Kidney (tissue), 22 donors: ENCODE measurements at places on chromosomes 16 and 17.

DNA sequence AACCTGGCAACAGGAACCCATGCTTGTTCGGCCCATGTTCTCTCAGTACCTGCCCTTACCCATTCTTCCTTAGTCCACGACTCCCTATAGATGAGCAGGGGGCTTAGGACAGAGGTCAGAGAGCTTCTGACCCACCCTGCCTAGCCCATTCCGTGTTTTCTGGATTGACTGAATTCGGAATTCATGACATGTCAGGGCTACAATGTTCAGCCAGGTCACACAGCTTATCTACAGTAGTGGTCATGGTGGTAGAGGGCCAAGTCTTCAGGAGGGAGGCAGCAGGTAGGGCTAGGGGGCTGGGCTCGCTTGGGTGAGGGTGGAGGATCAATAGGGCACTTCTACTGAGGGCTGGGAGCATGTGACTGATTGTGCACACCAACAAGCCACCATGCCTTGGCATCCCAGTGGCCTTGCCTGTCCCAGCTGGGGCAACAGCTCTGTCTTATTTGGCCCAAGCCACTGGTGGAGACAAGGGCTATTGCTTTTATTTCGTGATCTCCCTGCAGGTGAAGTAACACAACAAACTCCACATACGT, 3.1 kb downstream of the HEXIM2 start:
- no peaks in the 10 kb centered on the region for H3K27me3 ChIP-seq
- H3K36me3 ChIP-seq, result no peaks in the 10 kb centered on the region
- no peak overlapping the region for H3K27ac ChIP-seq
- no peak overlapping the region for H3K4me3 ChIP-seq

GRCh38 chr17:37084372-37084771, 135.6 kb downstream of the AATF start:
- H3K27ac ChIP-seq, result no peak overlapping the region
- H3K4me1 ChIP-seq, result peaks cover 2% of the 10 kb centered on the region
- H3K4me3 ChIP-seq, result no peak overlapping the region
- DNase-seq, result no peak

GRCh38 chr16:26963109-26963508, 103.6 kb upstream of the C16orf82 start:
- no peak for DNase-seq
- no peak overlapping the region for H3K27ac ChIP-seq
- no peaks in the 10 kb centered on the region for H3K4me1 ChIP-seq
- no peak overlapping the region for H3K4me3 ChIP-seq
- H3K36me3 ChIP-seq, result no peaks in the 10 kb centered on the region
- no peaks in the 10 kb centered on the region for H3K27me3 ChIP-seq

DNA sequence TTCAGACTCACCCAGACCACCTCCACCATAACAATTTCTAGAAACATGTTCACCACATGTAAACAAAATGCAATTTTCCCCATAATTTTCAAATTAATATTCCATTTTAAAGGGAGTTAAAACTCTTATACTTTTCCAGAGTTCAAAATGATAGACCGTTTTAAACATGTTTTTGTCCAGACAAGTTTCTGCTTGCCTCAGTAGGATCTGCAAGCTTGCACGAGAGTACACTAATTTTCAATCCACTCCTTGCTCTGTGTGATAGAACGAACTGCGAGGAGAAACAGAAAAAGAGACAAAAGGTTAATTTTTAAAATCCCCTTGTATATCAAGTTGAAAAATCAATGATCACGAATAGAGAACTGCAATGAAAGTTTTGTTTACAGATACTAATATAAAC, 7.1 kb downstream of the FAHD1 start:
- no peaks in the 10 kb centered on the region for H3K27me3 ChIP-seq
- no peaks in the 10 kb centered on the region for H3K36me3 ChIP-seq
- no peak for DNase-seq

DNA sequence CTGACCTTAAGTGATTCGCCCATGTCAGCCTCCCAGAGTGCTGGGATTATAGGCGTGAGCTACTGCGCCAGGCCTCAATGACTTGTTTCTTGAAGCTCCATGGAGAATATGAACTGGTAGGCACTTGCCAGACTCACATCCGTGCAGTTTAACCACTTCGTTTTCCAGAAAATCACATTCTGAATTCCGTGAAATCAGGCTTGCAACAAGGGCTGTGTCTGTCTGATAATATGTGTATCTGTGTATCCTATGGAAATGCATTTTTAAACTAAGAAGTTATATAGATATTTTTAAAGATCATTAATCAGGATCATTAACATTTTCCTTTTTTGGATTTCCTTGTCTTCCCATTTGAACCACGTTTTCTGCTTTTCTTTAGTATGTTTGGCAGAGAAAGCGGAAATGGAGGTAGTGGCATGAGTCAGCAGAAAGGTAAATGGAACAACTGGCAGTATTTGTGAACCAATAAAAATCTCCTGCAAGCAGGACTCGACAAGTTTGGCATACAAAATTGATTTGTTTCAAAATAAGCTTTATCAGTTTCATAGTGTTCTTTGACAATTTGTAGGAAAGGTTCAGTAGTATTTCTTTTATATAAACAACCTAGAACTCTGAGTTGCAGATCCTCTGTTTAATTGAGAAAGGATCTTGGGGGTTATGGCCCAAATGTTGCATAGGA, 33.0 kb downstream of the USP10 start:
- H3K27me3 ChIP-seq, result no peaks in the 10 kb centered on the region
- peaks cover 18% of the 10 kb centered on the region for H3K4me1 ChIP-seq
- no peak for DNase-seq

GRCh38 chr17:2749058-2749783, at the start of gene CCDC92B:
CCDC92B (minus strand) TSS chr17:2749652; CDS start chr17:2735145, 14,507 bp downstream.
- H3K27me3 ChIP-seq, result peaks cover 6% of the 10 kb centered on the region
- H3K4me1 ChIP-seq, result no peaks in the 10 kb centered on the region
- H3K36me3 ChIP-seq, result no peaks in the 10 kb centered on the region
- no peak for DNase-seq

DNA sequence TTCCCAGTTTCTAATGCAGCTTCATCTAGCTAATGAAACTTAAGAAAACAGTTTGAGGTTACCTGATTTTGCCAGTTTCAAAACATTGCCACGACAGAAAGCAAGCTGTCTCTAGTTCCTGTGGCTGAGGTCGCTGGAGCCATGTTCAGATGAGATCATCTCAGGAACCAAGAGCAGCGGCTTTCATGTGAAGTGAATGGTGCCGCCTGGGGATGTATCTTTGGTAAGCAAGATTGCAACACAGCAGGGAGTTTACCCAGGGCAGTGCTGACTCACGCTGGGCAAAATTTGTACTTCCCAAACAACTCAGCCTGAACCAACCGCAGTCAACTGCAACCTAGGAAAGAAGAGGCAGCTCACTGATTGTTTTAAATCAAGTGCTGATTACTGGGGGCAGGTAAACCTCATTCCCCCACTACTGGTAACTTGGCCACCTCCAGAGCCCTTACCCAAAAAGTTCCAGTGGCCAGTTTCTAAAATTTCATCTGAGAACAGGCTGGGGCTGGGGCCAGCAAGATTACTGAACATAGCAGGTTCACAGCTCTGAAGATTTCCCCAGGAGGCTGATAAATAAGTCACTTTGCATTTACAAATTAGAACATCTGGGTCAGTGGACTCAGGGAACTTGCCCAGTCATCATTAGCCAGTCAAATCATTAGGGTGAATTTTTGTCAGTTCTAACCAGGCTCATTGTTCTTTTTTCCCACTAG, at the start of gene RFFL:
TSS of gene RFFL (minus strand) at position 194 of the 710 bp plus-strand sequence. CDS start 37,154 bp downstream, outside the sequence.
- no peaks in the 10 kb centered on the region for H3K4me1 ChIP-seq
- no peaks in the 10 kb centered on the region for H3K36me3 ChIP-seq
- peak; percentile 91 for DNase-seq
- H3K27me3 ChIP-seq, result no peaks in the 10 kb centered on the region
- peak within 1 kb of the TSS; percentile 78 for H3K27ac ChIP-seq

DNA sequence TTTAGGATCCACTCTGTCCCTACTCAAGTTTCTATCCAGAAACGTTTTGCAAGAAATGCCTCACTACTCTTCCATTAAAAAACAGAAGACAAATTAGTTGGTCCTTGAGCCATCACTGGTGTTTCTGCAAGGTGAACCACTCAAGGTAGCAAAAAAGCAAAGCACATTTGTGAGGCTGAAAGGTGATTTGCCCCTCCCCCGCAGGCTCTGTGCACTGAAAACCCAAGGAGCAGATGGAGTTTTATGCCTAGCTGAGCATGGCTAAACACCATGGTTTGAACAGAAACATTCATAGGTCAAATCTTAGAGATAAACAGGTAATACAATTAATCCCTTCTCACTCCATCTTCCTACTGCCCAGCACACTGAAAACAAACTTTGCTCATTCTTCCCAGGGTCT, 538.2 kb upstream of the CDH5 start:
- no peak overlapping the region for H3K27ac ChIP-seq
- no peak overlapping the region for H3K4me3 ChIP-seq
- no peaks in the 10 kb centered on the region for H3K36me3 ChIP-seq
- no peak for DNase-seq
- H3K27me3 ChIP-seq, result no peaks in the 10 kb centered on the region

DNA sequence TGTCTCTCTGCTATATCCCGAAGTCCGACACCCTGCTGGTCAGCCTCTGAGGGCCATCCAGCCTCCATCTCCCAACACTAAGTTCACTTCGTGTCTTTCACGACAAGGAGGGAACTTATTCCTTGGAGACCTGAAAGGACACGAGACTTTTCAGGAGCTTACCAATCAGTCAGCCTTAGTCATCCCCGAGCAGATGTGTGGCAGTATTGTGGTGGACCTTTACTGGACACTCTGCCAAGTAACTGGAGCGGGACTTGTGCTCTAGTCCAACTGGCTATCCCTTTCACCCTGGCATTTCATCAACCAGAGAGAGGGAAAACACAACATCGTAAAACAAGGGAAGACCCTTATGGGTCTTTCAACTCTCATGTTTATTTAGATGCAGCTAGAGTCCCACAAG, 87.1 kb downstream of the EMP2 start:
- H3K4me1 ChIP-seq, result no peaks in the 10 kb centered on the region
- no peak for DNase-seq
- no peaks in the 10 kb centered on the region for H3K36me3 ChIP-seq
- no peak overlapping the region for H3K4me3 ChIP-seq
- H3K27me3 ChIP-seq, result no peaks in the 10 kb centered on the region

DNA sequence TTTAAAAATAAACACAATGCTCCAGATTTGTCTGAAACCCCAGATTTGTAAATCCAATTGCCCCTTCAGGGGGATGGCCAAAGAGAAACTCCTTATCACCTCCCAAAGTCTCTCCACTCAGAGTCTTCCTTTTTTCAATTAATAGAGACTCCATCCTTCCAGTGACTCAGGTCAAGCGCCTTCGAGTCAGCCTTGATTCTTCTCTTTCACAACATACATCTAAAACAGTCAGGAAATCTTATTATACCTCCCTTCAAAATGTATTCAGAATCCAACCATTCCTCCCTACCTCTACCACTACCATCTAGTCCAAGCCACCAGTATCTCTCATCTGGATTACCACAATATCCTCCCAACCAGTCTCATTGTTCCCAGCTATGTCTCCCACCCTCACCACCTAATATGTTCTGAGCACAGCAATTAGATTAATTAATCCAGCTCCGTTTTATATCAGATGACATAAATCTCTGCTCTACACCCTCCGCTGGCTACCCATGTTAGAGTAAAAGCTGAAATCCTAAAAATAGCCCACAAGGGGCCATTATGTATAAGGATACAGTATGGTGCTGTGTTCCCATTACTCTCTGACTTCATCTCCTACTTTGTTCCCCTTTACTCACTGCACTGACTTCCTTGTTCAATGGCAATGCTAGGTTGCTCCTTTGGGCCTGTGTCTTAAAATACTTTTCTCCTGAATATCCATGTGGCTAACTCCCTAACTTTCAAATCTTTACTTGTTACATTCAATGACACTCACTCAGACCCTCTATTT, 11.8 kb downstream of the SIAH1 start:
- no peak overlapping the region for H3K4me3 ChIP-seq
- H3K36me3 ChIP-seq, result no peaks in the 10 kb centered on the region
- no peaks in the 10 kb centered on the region for H3K27me3 ChIP-seq
- no peak overlapping the region for H3K27ac ChIP-seq
- no peak for DNase-seq

GRCh38 chr17:18860161-18860972, 2.4 kb downstream of the PRPSAP2 start:
- no peaks in the 10 kb centered on the region for H3K4me1 ChIP-seq
- H3K27ac ChIP-seq, result no peak overlapping the region
- H3K4me3 ChIP-seq, result no peak overlapping the region
- no peaks in the 10 kb centered on the region for H3K36me3 ChIP-seq

GRCh38 chr17:67312265-67312664, 54.1 kb downstream of the PSMD12 start:
- H3K4me3 ChIP-seq, result no peak overlapping the region
- H3K4me1 ChIP-seq, result no peaks in the 10 kb centered on the region
- no peaks in the 10 kb centered on the region for H3K36me3 ChIP-seq
- no peak overlapping the region for H3K27ac ChIP-seq
- H3K27me3 ChIP-seq, result no peaks in the 10 kb centered on the region

- no peak overlapping the region for H3K4me3 ChIP-seq
- no peaks in the 10 kb centered on the region for H3K27me3 ChIP-seq
- H3K27ac ChIP-seq, result no peak overlapping the region
- H3K36me3 ChIP-seq, result peaks cover 24% of the 10 kb centered on the region
- DNase-seq, result no peak
Observed at GRCh38 chr17:41825175-41825845, 10.7 kb downstream of the NT5C3B start.

GRCh38 chr17:80356231-80356856, 58.6 kb upstream of the ENDOV start:
- DNase-seq, result no peak
- H3K27me3 ChIP-seq, result no peaks in the 10 kb centered on the region
- no peak overlapping the region for H3K27ac ChIP-seq
- H3K36me3 ChIP-seq, result peaks cover 56% of the 10 kb centered on the region
- no peaks in the 10 kb centered on the region for H3K4me1 ChIP-seq
- no peak overlapping the region for H3K4me3 ChIP-seq
